NCI-H1092 (cell line): ENCODE measurements at places on chromosomes 6 and 20.
A peak's percentile ranks its signal among the peaks of the same experiment; 100 is the strongest.

- no peak for DNase-seq
These were observed 40.2 kb downstream of the PGM3 start for GRCh38 chr6:83152913-83153312.

DNA sequence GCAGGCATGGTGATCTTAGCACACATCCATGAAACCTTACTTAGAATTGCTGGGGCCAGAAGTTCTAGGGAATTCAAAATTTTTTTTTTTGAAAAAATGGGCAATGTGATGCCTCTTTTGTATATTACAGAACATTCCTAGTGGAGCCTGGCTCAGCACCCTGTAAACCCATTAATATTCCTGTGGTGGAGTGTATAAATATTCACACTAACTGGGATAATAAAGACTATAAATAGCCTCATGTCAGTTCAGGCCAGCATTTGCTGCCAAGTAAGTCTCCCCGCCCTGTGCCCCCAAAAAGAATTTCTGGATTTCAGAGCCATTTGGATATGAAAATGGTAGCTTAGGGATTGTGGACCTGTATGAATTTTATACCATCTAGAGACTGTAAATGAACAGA, 14.8 kb downstream of the BANF2 start:
- DNase-seq, result no peak

GRCh38 chr20:59782986-59783640, 150.3 kb downstream of the SYCP2 start:
- DNase-seq, result peak; percentile 41

- no peak for DNase-seq
These were observed 28.4 kb downstream of the VAPB start for GRCh38 chr20:58417438-58417837.

GRCh38 chr6:146410851-146411595, 132.6 kb upstream of the RAB32 start:
- DNase-seq, result no peak

DNA sequence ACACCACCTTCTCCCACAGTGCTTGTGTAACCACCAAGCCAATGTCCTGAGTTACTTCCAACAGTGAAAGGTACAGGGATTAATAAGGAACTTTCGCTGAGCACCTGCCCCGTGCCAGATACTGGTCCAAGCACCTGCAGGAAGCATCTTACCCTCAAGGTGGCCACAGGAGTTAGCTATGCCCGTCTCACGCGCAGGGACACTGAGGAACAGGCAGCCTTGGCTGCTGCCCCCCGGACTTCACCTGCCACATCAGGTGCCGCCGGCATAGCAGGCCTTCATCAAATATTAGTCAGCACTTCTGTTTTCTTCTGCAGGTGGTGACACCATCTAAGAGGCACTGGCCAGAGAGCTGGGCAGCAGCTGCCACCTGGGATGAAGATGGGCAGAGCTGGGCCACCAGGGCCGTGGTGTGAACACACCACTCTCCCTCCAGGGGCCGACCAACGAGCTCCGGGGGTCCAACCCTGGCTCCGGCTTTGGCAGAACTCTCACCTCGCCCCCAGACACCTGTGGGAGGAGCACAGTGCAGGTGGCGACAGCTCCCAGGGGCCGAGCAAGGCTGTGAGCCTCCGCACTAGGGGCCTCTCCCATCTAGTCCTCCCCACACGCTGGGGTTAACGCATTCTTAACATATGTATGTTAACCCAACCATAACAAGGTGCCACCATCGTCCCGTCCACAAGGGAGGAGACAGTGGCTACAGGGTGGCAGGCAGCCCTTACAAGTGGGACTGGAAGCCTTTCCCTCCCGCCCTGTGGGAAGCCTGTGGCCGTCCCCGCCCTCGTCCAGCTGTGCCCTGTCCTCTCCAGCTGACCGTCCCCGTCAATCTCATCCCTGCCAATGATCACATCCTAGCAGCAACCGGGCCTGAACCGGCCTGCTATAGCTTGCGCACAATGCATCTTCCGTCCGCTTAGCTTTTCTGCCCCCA, 2.9 kb upstream of the PPDPF start:
- no peak for DNase-seq

GRCh38 chr6:139153855-139154254, 19.0 kb downstream of the HECA start:
- DNase-seq, result no peak

GRCh38 chr6:98839781-98840361, 5.5 kb downstream of the POU3F2 start:
- DNase-seq, result peak; percentile 4

DNA sequence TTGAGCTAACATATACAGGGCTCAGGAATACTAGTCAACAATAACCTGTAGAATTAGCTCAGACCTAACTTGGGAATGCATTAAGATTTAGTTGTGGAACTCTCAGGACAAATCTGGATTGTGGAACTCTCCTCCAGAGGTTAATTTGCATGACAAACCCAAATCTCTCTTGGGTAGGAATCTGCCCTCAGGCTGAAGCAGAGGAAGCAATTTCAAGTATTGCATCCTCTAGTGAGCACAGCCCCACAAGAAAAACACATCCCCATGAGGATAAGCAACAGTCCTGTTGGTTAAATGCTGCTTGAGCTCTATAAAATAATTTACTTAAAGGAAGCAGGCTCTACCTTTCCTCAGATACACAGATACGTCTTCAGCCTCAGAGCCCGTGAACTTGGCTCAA, 170.9 kb upstream of the STXBP5 start:
- DNase-seq, result no peak

GRCh38 chr20:53915446-53916172, 154.8 kb downstream of the BCAS1 start:
- peak; percentile 31 for DNase-seq

GRCh38 chr6:8207191-8207868, 105.0 kb upstream of the EEF1E1 start:
- no peak for DNase-seq

DNA sequence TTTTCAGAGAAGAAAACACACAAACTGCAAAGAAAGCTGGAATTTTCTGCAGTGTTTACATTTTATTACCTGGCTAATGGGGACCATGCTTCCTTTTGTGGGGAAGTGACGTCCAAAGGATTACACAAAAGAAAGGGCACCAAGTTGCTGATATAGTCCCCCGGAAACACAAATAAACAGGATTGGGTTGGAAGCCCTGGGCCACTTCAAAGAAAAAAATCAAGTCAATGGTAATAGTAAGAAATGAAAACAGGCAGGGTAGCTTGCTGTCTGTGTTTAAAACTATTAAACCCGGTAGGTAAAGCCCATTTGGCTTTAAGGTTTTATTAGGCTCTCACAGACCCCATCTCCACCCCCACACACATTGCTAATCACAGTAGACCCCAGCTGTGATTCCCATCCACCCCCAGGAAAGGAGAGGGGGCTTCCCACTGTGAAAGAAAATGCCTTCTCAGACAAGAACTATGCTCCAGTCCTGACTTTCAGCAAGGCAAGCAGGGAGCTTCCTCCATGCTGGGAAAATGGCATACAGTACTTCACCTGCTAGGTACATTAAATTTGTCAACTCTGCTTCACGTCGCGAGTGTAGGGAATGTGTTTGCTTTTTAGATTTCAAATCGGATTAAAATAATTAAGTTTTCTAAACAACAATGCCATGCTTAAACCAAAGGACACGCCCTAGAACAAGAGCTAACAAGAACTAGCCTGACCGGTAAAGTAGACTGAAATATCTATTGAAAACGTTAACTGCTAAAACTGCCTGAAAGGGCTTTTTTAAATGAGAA, 1.1 kb downstream of the PERP start:
- no peak for DNase-seq
